ENCODE measurements at places on chromosomes 11 and 22.

DNA sequence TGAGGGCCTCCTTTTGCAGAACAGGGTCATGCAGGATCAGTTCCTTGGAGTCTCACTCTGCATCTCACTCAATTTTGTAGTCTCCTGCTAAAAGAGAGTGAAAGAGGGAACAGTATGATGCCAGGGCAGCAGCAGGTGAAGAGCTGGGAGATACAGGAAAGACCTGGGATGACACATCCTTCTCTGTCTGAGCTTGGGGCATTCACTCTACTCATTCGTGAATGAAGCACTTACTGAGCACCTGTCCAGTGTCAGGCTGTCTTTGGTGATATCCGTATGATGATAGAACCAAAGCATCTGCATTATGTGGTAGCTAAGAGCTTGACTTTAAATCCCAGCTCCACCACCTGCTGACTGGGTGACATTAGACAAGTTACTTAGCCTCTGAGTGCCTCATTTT, 14.4 kb downstream of the SREBF2 start:
- DNase-seq = no peak

DNA sequence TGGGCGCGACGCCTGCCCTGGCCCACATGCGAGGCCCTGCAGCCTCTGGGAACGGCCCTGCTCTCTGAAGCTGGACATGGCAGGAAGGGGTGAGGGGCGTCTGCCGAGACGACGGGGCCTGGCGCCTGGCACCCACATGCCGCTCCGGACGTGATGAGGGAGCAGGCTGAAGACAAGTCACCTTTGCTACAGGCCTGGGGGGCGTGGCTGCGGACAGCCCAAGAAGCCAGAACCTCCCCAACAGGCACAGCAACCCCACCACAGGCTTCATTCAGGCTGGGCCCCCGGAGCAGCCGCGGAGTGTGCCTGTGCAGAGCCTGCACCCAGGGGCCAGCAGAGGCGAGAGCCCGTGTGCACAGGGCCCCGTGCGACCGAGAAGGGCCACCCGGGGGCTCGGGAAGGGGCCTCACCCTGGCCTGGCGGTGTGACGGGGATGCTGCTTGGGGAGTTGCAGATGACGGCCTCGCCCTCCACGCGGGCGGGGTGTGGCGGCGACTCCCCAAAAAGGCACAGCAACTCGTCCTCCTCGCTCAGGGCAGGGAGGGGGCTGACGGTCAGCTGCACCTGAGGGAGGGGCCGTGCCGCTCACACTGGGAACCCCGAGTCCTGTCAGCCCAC, 16.6 kb upstream of the MAPK11 start:
- DNase-seq = no peak

DNA sequence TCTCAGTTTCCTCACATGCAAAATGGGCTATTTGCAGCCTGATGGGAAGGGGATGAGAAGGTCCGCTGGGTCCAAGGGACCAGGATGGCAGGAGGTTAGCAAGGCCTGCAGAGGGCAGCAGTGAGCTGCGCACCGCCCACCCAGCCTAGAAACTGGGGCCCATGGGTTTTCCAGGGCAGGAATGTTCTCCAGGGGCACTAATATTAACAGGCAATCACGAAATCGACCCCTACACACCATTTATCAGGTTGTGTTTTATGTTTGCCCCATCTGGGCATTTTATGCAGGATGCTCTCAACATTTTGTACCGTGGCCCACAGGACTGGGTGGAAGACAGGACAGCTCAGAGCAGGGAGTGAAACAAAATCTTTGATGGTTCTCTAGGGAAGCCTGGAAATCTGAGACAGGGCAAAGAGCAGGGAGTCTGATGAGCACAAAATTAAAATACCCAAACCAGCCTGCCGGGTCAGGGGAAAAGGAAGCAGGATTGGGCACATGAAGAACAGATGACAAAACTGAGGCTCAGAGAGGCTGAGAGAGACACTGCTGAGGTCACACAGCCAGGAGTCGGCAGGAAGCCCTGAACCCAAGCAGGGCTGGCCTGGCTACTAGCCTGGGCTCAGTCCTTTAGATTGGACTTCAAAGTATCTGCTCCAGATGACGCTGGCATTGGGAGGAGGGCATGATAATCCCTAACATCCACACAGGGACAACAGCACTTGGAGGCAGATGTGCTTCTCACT, 1.6 kb upstream of the BCR start:
- peak; percentile 90 for DNase-seq

GRCh38 chr11:37336401-37336800, 738.4 kb upstream of the RAG2 start:
- DNase-seq = no peak

GRCh38 chr11:2768471-2769408, 68.9 kb upstream of the KCNQ1OT1 start:
- DNase-seq = no peak

- no peak for DNase-seq
Observed at GRCh38 chr22:24588381-24588756, 4.5 kb downstream of the LRRC75B start.

DNA sequence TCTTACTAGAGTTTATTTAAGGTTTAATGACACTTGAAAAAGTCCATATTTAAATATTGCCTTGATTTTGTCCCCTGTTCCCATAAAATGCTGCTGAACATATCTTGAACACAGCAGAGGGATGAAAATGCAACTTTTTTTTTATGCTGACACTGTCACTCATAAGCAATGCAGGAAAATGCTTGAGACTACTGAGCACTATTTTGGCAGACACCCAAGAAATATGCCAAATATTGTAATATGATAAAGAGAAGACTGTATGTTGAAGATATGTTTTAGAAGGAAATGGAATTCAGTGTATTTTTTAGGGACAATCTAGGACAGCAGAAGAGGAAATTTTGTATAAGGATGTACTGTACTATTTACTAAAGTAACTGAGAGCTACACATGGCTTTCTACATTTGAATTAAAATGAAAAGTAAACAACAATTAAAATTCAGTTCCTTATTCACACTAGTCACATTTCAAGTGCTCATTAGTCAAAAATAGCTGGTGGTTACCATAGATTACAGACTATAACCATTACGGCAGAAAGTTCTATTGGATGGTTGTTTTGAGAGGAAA, 58.6 kb downstream of the LRRC4C start:
- no peak for DNase-seq

DNA sequence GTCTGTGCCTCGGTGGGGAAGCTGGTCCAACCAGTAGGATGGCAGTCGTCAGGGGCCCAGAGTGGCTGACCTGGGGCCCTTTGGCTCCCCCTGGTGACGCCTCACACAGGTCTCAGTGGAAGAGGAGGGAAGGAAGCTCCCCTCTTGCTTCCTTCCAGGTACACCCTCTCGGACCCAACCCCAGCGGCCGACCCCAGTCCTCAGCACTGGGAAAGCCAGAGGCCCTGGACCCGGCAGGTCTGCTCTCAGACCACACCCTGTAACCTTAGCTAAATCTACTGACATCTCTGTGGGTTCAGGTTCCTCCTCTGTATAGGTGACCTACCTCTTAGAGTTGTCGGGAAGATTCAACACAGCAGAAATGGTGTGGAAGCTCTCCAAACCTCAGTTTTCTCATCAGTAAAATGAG, 3.4 kb upstream of the SCUBE1 start:
- DNase-seq = peak; percentile 56

DNA sequence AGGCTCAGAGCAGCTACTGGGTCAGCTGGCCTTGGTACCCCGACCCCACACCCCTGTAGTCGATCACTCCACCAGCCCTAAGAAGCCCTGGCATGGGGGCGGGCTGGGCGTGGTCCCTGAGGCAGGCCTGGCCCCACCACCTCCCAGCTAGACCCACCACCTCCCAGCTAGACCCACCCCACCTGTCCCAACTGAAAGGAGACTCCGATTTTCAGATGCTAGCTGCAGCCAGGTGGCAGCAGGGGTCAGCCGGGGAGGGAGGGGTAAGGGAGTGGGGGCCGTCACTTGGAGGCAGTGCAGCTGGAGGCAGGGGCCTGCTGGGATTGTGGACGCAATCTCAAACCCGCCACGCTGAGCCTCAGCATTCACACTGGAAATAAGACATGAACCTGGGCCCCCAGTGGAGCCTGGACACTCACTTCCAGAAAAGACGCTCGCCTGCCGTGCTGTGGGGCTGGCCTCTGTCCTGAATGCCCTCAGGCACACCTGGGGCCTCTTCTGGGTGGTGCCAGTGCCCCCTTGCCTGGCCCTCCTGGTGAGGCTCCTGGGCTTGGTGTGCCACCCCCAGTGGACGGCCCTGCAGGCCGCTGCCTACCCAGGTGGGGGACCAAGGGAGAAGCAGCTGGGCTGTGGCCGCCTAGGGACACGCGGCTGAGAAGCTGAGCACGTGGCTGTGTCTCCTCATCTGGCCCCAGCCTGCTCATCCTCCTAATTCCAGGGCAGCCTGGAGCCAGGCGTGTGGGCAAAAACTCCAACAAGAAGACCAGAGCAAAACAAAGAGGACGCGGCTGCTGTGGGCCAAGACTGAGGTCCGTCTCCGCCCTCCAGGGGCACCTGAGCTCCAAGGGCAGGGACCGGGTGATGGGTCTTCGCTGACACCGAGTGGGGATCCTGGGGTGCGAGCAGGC, 26.7 kb downstream of the OSBPL5 start:
- DNase-seq = no peak

DNA sequence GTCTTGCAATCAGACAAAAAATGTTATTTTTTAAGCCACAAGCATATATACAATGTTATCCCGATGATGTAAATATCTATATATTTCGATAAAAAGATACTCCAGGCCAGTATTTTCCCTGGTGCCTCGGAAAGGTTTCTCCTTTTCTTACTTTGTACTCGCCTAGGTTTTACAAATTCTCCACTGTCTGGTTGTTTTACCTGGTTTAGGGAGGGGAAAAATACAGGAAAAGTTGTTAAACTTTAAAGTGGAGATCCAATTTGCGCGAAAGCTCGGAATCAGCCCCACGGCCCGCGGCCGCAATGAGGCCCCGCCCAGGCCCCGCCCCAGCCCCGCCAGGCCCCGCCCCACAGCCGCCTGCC, 58.4 kb upstream of the WNT7B start:
- no peak for DNase-seq

DNA sequence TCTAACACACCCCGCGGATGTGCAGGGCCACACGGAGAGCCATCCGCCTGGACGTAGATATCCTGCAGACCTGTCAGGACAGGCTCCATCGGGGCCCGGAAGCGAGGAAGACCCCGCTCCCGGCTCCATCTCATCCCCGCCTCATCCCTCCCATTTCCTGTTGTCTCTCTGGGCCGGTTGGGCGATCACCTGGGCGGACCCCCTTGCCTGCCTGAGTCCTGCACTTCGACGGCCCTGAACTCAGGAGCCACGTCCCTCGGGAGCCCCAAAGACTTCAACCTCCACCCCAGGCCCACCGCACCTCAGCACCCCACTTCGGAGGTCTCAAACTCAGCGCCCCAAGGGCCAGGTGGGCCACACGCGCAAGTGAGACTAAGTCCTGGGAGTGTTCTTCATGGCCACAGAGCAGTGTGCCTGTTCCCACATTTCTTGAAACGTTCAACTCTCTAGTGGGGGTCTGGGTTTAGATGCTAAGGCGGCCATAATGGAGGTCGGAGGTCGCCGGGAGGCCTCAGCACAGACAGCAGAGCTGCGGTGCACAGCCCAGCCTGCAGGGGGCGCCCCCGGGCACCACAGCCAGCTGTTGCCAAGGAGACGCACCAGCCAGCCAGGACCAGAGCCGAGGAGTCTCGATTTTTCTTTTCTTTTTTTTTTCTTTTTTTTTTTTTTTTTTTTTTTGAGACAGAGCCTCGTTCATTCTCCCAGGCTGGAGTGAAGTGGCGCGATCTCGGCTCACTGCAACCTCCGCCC, 26.0 kb upstream of the FADD start:
- DNase-seq = peak; percentile 27

GRCh38 chr11:118379497-118379896, 20.1 kb downstream of the UBE4A start:
- no peak for DNase-seq

- DNase-seq = peak; percentile 10
Observed at GRCh38 chr11:114026355-114026754, 33.2 kb upstream of the ZBTB16 start.

- no peak for DNase-seq
Observed at GRCh38 chr11:8312986-8313385, 49.3 kb upstream of the LMO1 start.

DNA sequence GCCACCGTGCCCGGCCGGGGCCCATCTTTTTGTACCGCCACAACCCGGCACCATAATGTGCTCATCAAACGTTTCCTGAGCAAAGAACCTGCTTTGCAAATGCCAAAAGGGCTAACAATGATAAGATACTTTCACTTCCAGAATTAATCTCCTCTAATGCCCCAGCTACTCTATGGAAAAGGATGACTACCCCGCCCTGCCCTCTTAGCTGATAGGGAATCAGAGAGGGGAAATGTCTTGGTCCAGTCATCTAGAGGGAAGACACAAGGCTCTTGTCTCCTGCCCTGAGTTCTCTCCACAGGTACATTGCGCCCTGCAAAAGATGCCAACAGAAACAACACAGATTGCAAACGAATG, 586 bp downstream of the TTLL1 start:
- DNase-seq = no peak

GRCh38 chr11:11065396-11065795, 207.5 kb upstream of the ZBED5 start:
- no peak for DNase-seq

DNA sequence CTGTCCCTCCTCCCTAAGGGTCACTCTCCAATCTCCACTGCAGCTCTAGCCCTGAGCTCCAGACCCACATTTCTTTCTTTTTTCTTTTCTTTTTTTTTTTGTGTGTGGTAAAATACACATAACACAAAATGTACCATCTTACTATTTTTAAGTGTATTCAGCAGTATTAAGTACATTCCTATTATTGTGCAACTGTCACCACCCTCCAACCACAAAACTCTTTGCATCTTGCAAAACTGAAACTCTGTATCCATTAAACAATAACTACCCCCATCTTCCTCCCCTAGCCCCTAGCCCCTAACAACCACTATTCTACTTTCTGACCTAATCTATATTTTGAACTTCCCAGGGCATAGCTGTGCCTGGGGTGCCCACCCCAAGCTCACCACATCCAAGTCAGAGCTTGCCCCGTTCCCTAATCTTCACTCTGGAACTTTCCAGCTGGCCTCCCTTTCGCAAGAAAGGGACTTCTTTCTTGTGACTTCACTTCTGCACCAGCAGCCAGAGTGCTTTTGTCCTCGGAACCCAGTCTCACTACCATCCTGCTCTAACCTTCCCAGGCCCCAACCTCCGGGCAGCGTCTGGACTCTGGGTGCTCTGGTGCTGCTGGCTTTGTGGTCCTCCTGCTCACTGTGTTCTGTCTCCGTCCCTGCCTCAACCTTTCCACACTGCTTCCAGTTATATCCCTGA, 30.7 kb downstream of the PARVG start:
- DNase-seq = no peak

All from H1 (cell line).